Fibroblast of skin of left quadriceps (primary cell): ENCODE measurements at places on chromosomes 6 and 20.
A peak's percentile ranks its signal among the peaks of the same experiment; 100 is the strongest.

DNA sequence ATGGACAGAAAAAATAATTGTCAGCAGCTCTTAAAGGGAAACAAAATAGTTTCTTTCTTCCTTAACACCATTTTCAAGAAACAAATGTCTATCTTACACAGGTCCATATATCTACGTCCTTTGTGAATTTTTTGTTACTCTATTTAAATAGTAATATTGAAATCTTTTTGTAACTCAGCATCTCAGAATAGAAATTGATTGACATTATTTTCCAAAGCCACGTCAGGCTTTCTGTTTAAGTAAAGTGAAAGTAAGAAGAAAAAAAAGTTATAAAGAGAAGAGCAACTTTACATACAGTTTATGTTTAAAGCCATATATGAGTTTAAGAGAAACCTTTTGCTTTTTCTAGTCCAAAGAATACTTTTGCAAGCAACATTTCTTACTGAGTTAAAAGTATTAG is 402.9 kb upstream of the SOX4 start:
- DNase-seq, result no peak

DNA sequence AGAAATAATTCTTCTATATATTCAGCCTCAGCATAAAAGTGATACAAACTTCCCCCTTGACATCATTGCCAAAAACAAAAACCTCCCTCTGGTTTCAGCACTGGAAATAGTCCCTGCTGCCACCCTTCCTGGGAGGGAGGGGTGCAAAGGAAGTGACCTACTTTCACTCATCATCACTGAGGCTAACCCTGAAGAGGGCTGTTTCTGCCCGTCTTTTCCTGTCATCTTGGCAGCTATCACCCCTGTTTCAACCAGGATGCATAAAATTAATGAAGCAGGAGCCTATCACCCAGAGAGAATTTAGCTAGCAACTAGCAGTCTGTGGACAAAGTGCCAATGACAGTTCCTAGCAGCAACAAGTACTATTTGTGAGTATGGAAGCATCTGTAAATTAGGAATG is 397.8 kb downstream of the LAMA2 start:
- DNase-seq, result no peak

GRCh38 chr20:8375898-8376297 is 243.8 kb downstream of the PLCB1 start:
- no peak for DNase-seq

- no peak for DNase-seq
Measured at GRCh38 chr6:21384216-21384615, 209.3 kb upstream of the SOX4 start.

GRCh38 chr20:35831029-35831428 is 59.2 kb downstream of the PHF20 start:
- DNase-seq, result no peak

- no peak for DNase-seq
Measured at GRCh38 chr6:2793534-2794151, 28.4 kb downstream of the WRNIP1 start.

- no peak for DNase-seq
Measured at GRCh38 chr20:47688385-47689381, 96.6 kb downstream of the SULF2 start.

- DNase-seq, result no peak
Measured at GRCh38 chr20:38863024-38863851, 57.7 kb downstream of the PPP1R16B start.

GRCh38 chr6:79668381-79668780 is 37.3 kb downstream of the SH3BGRL2 start:
- DNase-seq, result no peak

DNA sequence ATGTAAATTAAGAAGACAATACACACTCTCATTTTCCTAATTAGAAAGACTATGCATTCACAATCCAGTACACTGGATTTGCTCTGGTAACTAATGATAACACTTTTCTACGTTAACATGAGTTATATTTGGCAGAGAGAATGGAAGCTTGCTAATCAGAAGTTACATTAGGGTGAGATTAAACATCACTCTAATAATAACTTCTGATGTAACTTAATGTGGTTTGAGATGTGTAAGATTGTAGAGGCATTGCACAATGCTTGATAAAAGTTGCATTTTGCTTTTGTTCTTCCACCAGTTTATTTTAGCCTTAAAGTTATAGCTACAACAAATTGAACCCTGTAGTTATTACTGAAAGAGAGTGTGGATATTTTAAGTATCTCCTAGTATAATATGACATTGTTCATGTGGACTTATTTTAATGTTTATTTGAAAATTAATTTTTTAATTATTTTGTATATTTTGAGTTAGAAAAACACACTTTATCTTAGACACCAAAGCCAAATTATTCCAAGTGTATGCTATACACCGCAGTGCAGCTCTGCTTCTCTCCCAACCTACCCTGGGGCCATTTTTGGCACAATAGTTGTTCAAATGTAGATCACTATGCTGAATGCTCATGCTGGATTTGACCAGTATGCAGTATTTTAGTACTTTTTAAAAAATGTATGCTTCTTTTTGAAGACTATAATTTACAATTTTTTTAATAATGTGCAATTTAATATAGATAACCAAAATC is 143.2 kb downstream of the SLC16A10 start:
- DNase-seq, result peak; percentile 69
